Activated naive CD8-positive, alpha-beta T cell treated with anti-CD3 and anti-CD28 coated beads, Interleukin-2, amount 10 ng/mL, durations not matched to agents 7 days and 5 days (primary cell): ENCODE measurements at places on chromosomes 4 and X.

- DNase-seq, result no peak
These were observed 122.5 kb downstream of the ADAMTS3 start for GRCh38 chr4:72446353-72447055.

DNA sequence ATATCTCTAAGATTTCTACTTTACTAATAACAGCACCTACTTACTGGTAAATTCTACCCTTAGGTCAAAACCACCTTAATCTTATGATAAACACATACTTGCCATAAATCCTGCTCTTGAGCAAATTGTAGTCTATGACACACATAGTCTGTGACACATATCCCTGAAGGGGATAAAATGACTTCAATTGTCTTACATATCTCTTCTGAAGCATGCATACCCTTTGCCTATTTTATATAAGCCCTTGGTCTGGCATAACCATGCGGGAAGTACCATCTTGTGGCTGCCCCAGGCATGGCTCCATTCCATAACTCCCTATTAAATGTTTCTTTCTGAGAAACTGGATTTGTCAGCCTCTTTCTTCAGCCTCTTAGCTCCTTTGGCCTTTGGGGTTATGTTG is 248.9 kb downstream of the SLC7A11 start:
- DNase-seq, result no peak

DNA sequence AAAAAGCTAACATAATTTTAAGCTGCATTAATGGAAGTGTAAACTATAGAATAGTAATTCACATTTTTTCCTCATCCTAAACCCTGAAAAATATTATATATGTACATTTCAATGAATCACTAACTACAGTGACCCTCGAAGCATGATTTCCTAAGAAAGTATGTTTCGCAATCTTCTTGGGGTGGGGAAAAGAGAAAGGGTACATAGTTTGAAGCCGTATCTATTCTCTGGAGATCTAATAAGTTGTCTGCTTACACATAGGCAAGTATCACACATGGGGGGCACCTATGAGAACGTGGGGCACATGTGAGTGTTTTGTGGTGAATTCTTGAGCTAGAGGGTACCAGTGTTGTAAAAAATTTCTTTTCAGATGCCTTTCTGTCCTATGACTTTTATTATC is 71.2 kb downstream of the JADE1 start:
- DNase-seq, result no peak

DNA sequence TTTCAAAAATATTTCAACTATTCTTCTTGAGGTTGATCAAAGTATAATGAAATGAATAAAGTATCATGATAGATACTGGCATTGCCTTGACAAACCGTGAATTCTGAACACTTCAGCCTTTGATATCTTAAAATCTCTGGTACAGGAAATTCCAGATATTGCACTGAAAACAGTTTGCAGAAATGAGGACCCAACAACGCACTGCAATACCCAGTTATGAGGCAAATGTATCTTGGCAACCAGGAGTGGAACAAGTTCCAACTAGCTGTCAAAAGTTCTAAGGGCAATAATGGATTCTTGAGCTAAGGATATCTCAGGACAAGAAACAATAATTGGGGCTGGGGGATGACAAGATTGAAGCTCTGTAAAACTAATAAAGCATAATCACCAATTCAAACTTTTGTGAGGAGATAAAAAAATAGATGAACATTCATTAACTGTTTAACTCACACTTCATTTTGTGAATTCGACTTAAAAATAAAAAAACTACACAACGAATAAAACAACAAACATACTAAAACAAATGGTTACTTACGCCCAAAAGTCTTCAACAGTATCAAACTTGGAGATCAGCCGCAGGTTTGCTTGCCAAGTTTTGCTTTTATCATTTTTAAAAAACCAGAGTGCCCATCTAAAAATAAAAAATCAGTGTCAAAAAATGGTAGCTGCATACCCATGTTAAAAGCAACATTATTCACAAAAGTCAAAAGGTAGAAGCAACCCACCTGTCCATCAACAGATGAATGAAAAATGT is 38.1 kb downstream of the EIF4E start:
- no peak for DNase-seq

- no peak for DNase-seq
These were observed 46.2 kb downstream of the SEL1L3 start for GRCh38 chr4:25816591-25817058.

GRCh38 chr4:163959932-163960331 is 465.4 kb downstream of the TMA16 start:
- DNase-seq, result no peak

DNA sequence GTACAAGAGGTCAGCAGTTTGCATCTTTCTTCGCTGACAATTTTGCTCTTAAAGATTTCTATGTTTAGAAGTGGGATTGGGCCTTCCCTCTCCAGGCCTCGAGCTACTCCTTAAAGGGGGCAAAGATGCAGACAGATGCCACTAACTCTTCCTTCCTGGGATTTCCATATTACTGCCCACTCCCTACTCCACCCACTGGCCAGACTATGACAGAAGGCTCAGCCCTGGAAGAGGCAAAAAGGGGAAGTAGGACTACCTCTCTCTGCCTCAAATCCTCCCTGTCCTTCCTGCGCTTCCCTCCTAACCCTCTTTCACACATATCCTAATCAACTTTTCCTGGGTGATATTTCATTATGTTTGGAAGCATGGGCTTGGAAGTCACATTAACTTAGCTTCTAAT is 58.3 kb downstream of the EVC2 start:
- DNase-seq, result no peak

DNA sequence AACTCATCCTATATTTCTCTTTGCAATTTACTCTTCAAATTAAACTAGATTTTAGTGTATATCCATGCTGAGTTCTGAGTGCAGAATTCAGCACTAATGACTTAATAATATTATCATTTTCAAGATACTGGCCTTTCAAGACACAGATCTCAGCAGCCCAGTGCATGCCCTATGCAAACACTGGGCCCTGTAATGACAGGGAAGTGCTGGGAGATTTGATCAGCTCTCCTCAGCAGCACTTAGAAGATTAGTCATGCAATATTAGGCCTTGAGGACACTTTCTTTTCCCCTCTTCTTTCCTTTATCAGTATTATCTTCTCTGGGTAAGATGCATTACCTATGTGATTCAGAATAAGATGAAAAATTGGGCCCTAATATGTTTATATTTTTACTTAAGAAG is 207.1 kb downstream of the PPP3CA start:
- DNase-seq, result no peak

DNA sequence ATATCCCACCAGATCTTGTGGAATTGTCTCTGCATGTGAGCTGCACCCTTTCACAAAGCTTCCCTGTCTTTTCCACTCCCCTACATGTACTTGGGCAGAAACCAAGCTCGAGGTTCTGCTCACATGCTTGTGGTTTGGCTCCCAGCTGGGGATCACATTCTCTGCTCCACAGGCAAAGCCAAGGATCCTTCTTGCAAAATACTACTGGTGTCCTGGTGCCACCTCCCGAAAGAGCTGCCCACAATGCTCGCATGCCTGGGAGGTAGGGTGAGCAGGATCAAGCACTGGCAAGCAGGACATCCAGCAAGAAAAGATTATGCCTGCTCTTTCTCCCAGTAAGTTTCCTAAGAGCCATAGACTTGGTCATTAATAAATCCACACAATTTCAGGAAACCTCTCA is 45.1 kb upstream of the PPARGC1A start:
- DNase-seq, result no peak

DNA sequence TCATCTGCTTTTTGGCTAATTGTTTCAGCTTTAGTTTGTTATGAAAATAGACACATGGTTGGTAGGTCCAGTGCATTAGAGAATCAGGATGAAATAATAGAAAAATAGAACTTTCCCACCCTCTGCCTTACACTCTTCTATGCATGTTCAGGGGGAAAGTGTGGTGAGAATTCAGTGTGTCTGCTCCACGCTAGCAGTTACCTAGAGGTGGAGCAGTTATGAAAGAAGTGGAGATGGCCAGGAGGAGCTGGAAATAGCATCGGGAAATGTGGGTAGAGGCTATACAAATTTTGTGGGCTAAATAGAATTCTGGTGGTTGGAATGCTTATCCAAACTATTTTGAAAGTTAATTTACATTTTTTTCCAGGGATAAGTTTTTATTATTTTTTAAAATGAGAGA is 91.4 kb upstream of the MAD2L1 start:
- no peak for DNase-seq

DNA sequence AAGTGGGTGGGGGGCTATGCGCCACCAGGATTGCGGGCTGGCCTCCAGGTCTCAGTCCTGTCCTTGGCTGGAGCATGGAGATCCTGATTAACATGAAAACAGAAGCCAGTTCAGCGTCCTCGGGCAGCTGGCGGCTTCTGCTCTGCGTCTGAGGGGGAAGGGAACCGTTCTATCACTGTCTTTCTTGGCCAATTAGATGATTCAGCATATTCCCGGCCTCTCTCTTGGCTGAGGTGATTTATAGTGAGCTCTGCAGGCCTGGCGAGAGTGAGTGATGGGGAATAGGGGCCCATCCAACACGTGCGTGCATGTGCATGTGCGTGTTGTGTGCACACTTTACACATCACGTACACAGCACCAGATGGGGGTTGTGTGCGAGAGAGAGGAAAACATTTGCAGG is 145.8 kb upstream of the ATP6AP2 start:
- DNase-seq, result no peak

DNA sequence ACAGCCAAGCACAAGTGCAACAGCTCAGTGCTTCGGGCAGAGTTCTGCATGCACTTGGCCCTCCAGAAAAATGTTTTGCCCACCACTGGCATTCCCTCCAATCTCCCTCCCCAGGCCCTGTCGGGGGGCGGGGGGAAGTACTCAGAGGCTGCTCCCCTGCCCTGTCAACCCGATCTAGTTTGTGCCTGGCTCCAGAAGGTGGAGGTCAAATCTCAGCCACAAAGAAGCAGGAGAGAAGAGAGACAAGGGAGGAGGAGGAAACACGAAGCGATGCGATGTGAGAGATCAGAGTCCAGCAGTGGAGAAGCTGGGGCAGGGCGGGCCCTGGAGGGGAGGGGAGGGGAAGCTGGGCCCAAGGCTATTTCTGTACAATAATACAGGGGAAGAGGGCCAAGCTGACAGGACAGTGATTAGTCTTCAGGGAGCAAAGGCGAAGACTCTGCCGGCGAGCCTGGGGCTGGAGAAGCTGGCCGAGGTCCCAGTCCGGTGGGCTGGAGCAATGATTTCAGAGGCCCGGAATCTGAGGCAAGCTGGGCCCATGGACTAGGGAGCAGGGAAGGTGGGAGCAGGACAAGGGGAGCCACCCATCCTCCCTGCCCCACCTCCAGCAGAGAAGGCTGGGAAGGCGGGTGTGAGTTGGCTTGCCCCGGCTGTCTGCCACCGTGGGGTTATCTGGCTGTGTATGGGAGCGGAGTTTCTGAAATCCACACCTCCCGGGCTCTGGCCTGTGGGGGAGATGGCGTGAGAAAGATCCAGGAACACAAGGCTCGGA is 167.1 kb downstream of the EFNB1 start:
- DNase-seq, result no peak

DNA sequence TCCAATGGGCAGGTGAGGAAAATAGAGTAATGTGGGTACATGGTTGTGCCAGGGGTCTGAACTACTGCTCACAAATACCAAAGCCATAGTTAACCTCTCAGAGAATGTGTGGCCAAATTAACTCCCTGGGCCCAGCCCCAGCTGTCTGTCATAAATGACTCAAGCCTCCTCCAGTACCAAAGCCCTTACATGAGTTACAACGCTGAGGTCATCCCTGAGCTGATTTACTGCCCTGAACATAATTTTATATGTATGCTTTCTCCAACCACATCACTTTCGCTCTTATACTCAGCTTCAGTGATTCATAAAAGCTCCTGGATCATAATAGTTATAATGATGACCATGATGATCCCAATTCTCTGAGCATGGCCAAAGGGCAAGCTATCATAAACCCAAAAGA is 283.9 kb downstream of the NKX6-1 start:
- DNase-seq, result no peak

DNA sequence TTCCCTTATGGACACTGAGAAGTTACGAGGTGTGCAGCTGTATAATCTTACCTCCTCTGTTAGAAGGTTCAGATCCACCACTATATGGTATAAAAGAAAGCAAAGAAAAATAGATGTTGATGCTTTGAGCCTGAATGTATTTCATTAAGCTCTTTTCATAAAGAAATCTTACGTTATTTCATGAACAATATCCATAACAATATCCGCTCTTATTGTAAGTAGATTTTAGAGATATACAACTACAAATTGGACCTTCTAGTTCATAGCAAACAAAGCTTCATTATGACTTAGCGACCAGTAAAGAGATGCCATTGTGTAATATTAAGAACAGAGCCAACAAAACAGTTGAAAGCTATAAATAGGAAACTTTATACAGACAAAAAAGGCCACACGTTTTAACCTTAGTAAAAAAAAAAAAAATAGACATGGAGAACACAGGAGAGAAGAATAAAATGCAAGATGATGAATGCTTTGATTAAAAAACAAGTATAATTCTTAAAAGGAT is 203.6 kb downstream of the PDGFC start:
- DNase-seq, result no peak

GRCh38 chr4:177809791-177810190 is 367.6 kb upstream of the AGA start:
- no peak for DNase-seq

DNA sequence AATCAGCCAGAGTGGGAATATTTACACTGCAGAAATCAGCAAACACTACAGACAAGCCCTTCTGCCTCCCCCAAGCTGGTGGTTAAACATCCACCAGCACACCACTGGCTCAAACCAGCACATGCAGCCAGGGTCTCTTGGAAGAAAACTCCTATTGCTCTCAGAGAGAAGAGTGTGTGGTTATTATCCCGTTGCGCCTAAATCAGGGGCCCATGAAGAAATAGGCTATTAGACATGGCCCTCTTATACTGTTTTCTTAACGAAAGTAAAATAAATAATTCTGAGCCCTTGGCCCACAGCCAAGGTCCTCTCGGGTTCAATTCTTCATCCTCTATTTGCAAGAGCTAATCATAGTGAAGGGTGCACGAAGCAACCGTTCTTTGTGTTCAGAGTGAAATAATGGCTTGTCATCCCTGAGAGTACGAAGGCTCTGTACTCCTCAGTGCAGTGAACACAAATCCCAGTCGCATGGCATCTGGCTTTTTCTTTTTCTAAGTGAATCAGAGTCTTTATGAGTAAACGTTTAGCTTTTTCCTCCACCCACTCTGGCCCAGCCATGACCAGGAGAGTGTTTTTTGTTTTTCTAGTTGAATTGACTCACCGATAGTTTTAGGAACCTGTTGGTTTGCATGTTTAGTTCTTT is 33.4 kb upstream of the RBM47 start:
- no peak for DNase-seq

GRCh38 chr4:106048250-106048971 is 153.1 kb downstream of the NPNT start:
- DNase-seq, result no peak

DNA sequence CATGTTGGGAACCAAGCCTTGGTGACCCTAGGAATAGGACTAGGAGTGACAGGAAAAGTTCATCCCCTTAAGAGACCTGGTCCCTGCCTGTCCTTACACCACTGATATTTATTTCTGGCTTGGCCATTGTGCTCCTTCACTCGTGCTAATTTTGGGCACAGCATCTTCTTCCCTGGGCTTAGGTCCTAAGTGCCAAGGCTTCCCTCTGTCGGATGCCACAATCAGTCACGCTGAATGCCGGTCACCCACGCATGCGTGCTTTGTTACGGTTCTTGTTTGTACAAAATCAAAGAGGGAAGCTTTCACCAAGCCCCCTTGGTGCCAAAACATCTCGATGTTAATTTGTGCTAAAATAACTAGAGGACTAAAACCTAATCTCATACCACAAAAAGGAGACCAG is 17.4 kb upstream of the MAP3K15 start:
- DNase-seq, result no peak

GRCh38 chr4:42915484-42915883 is 23.0 kb downstream of the GRXCR1 start:
- DNase-seq, result no peak
